ENCODE measurements at places on chromosomes 12 and 14.

- no peak for DNase-seq
Measured at GRCh38 chr14:51929166-51929565, 60.2 kb upstream of the RTRAF start.

DNA sequence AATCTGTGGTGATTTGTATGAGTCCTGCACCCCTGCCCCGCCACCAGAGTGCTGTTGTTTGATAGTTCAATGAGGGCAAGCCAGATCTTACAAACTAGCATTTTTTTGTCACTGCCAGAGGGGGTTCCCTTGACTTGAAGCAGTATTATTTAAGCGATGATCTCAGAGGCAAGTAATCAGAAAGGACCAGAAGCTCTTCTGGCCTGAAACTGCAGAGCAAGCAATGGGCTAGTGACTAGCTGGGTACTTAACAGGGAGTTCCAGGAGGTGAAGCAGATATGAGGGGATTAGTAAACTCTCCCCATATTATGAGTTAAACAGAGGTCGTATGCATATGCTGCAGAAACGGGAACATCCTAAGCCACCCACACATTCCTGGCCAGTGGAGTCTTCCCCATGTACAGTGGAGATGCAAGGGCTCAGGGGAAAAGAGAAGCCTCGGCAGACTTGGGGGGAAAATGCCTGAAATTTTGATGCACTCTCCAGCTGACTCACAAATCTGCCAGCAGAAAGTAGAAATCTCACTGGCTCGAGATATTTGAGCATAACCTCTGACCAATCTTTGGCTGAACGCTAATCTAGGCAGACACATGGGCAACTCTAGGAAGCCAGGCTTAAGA is 8.3 kb upstream of the CRACR2A start:
- DNase-seq, result no peak

DNA sequence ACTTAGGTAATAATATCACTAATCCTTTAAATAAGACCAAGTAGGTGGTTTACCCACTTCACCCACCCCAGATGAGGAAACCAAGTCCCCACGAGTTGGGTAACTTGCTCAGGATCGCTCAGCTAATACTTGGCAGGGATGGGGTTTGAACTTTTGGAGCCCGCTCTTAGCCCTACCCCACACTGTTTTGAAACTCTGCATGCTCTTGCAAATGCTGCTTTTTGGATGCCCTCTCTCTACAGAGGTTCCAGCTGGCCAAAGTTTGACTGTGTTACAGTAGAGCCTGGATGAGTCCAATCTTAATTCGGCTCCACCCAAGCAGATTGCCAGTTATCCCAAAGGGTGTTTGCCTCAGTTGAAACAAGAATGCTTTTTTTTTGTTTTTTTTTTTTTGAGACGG is 6.8 kb downstream of the PLEKHG3 start:
- DNase-seq, result no peak

DNA sequence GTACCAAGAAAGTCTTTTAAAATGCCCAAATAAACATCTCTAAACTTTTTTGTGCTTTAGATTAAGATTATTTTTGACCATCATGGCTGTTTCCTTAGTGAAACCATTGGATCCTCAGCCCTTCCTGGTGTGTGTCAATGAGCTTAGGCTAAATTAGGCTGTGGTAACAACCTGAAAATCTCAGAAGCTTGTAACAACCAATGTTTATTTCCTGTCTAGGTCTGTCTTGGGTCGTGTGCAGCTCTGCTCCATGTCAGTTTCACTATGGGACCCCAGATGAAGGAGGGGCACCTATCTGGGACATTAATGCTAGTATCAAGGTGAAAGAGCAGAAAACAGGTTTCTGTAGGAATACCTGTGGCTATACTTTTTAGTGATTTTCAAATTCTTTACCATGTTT is 49.9 kb downstream of the KCNMB4 start:
- DNase-seq, result no peak

DNA sequence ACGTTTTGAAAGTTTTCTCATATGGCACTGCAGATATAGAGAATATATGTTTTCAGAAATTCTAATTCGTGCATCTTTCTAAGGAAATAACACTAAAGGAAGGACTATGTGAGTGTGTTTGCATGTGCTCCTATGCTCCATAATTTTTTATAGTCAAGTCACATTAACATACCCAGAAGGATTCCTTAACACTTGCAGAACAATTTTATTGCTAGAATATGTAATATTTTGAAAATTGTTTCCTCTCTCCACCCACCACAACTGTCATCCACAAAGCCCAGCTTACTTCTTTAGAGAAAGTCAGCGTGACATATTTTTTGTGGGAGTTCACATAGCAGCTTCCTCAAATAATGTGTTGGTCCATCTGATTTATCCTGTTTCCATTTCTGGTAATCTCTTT is 604.6 kb upstream of the MGAT4C start:
- DNase-seq, result no peak

- DNase-seq, result no peak
Measured at GRCh38 chr12:124837958-124838803, 25.5 kb downstream of the SCARB1 start.

- no peak for DNase-seq
Measured at GRCh38 chr12:85016413-85016812, 19.7 kb downstream of the TSPAN19 start.

DNA sequence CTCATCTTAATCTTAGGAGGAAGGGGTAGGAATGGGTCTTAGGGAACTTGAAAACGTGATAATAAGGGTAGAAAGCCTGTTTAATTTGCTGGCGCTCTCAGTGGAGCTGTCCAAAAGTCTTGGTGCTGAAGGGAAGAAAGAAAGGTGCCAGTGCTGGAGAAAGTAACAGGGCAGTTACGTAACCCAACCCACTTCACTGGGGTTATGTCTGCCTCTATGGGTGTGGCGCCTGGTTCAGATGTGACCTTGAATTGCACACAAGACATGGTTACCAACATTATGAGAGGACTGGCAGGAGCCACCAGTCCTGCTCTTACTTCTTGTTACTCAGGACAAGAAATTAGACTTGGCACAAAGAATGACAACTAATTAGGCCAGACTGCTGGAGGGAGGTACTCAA is 18.6 kb upstream of the GPATCH2L start:
- no peak for DNase-seq

- DNase-seq, result no peak
Measured at GRCh38 chr12:30909349-30910037, 17.1 kb upstream of the TSPAN11 start.

GRCh38 chr14:20746566-20746965 is 879 bp downstream of the EDDM3A start:
- DNase-seq, result no peak

- DNase-seq, result no peak
Measured at GRCh38 chr12:68482660-68483059, 128.0 kb upstream of the RAP1B start.

All from activated naive CD4-positive, alpha-beta T cell (primary cell).